ENCODE measurements at places on chromosomes 12 and 14.

DNA sequence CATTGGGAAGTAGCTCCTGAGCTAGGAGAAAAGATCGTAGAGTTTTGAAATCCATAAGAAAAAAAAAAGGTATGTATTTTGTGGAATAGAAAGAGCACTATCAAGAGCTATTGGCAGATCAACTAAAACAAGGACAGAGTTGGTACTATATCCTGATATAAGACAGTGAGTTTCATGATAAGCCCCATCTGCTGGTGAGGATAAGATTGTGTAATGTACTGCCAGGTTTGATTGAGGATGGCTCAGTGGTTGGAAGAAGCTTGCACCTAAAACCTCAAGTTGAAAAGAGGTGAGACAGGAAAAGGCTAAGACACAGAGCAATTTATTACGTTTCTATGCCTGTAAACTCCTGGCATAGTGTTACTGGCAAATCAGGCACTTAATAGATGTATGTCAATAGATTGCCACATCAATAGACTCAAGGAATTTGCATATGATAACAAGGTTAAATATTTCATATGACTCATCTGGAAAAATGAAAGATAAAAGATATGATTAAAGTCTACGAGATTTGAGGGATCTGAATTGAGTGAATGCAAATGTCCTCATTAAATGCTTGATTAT lies 525.6 kb downstream of the FLRT2 start:
- DNase-seq = no peak

GRCh38 chr14:104689881-104690711 lies 678 bp downstream of the INF2 start:
- no peak for DNase-seq

DNA sequence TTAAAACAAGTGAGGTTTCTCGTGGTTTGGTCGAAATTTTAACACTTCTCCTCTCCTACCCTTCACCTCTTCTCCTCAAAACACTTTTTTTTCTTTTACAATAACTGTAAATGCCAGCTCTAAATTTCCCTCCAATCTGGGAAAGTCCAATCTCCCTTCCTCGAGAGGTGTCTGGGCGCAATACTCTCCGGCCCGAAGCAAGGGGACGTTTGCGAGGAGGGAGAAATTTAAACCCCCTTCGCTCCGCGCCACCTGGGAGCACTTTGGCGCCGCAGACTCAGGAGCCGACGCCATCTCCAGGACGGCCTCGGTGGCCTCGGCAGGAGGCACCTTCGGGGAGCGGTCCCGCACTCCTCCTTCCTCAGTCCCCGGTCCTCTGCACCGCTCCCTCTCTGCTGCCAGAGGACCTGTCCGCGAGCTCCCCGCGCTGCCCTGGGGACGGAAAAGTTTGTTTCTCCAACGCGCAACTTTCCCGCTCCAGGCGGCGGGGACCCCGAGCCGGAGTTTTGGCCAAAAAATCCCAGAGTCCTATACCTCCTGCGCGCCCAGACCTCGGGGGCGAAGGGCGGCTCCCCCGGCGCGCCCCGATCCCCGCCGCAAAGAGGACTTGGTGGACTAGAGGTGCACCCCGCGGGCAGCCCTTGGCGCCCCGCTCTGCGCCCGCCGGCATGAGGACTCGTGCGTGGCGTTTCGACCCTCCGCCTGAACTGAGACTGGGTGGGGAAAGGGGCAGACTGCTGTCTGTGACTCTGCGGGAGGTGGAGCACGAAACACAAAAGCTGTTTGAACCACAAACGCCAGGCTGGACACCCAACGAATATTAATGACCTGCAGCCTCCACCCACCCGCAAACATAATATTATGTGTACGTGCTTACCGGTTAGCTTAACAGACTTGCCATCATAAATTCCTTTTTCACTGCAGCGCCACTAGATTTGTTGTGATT lies 95.2 kb upstream of the HMGA2 start:
- no peak for DNase-seq

- no peak for DNase-seq
These were observed 7.9 kb downstream of the DYNC1H1 start for GRCh38 chr14:101972126-101972866.

- no peak for DNase-seq
These were observed 18.2 kb upstream of the STRAP start for GRCh38 chr12:15863984-15864383.

DNA sequence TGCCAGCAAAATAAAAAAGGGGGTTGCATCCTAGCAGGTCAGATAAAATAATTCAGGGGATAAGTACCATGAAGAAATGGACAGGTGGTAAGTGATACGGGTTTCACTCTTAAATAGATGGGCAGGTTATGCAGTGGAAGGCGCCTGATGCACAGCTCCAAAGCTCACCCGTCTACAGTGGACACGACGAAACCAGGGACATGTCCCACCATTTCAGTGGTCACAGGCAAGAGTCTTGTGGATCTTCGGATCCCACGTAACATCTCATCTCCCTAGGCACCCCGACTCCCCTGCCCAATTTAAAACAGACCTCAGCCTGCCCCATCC lies 60.5 kb downstream of the DDX51 start:
- DNase-seq = no peak

DNA sequence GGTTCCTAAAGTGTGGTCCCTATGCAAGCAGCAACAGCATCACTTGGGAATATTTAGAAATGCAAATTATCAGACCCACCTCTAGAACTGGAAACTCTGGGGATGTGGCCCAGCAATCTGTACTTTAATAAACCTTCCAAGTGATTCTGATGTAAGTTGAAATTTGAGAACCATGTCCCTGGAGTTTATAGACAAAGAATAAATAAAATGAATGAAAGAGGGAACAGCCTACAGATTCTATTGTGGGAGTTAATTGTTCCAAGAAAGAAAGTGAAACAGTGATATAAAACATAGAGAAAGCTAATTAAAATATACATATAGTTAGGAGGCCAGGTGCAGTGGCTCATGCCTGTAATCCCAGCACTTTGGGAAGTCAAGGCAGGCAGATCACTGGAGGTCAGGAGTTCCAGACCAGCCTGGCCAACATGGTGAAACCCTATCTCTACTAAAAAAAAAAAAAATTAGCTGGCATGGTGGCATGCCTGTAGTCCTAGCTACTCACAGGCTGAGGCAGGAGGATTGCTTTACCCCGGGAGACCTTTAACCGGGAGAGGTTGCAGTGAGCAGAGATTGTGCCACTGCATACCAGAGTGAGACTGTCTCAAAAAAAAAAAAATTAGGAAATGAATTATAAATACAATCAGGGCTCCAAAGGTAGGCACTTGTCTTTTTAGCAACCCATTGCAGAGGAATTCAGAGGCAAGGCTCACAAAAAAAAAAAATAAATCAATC lies 507.5 kb downstream of the NAV3 start:
- no peak for DNase-seq

- DNase-seq = no peak
These were observed 24.0 kb downstream of the TTC9 start for GRCh38 chr14:70665448-70666360.

DNA sequence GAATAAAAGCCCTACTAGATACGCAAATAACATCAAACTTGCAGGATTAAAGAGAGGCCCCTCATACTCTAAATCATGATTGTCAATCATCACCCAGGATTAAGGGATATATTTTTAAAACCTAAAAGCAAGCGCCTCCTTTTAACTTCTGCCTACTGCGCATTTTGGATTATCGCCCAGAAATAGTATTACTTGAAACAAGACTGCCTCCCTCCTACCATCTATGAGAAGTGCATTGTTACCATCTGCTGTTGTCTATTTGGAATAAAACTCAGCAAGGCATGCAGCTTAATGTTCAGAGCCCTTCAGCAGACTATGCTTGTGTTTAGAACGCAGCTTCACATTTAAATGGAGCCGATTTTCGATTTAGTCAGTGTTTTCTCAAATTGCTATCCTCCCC lies 79.6 kb downstream of the EXOC5 start:
- no peak for DNase-seq

DNA sequence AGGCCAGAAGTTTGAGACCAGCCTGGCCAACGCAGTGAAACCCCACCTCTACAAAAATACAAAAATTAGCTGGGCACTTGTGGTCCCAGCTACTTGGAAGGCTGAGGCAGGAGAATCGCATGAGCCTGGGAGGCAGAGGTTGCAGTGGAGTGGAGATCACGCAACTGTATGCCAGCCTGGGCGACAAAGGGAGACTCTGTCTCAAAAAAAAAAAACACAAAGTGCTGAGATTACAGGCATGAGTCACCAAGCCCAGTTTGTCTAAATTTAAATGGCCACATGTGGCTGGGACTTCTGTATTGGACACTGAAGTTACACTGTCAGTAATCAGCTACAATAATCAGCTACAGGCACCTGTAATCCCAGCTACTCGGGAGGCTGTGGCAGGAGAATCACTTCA lies 100.9 kb upstream of the AEBP2 start:
- DNase-seq = no peak

GRCh38 chr14:77064521-77065178 lies 33.4 kb upstream of the CIPC start:
- no peak for DNase-seq

- DNase-seq = no peak
These were observed 35.8 kb upstream of the RNU6-7 start for GRCh38 chr14:32166029-32166428.

GRCh38 chr14:90659156-90659555 lies 157.1 kb downstream of the TTC7B start:
- DNase-seq = no peak

GRCh38 chr12:48034835-48035805 lies 30.8 kb upstream of the COL2A1 start:
- DNase-seq = no peak

DNA sequence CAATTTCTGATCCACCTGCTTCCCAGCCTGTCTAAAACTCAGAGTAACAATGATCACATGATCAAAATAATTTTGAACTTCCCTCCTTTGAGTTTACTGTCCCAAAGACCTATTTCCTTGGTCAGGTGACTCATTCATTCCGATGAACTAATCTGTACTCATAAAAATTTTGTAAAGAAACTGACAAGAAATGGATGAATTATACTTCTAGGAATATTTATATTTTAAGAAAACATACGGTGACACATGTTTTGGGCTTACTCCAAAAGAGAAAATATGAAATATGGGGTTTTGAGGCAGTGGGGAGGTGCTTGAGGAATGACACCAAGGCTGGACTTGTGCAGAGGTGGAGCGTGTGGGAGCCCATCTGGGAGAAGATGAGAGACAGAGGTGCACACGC lies 42.0 kb downstream of the GUCY2C start:
- DNase-seq = no peak

DNA sequence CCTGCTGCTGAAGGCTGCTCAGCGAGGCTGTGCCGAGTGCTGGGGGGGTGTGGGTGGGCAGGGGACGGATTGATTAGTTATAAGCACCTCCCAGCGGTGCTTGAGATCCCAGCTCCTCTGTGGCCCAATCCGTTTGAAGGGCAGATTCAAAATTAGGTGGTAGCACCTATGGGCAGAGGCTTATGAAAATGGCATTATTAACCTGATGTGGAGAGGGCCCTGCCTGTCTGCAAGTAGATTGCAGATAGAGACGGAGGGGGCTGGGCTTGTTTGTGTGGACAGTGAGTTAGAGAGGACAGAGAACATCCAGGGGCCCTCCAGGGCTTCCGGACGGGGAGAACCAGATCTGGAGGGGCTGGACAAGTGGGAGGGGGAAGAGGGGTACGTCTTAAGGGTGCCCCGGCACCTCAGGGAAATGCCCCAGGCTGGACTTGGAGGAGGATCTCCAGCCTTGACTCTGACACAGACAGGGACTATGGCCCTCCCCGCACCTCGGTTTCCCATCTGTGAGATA lies at the start of gene RTL1:
Gene RTL1 (minus strand): TSS at position 51 of the 514 bp plus-strand sequence. CDS start 18,934 bp downstream, outside the sequence.
- DNase-seq = no peak

DNA sequence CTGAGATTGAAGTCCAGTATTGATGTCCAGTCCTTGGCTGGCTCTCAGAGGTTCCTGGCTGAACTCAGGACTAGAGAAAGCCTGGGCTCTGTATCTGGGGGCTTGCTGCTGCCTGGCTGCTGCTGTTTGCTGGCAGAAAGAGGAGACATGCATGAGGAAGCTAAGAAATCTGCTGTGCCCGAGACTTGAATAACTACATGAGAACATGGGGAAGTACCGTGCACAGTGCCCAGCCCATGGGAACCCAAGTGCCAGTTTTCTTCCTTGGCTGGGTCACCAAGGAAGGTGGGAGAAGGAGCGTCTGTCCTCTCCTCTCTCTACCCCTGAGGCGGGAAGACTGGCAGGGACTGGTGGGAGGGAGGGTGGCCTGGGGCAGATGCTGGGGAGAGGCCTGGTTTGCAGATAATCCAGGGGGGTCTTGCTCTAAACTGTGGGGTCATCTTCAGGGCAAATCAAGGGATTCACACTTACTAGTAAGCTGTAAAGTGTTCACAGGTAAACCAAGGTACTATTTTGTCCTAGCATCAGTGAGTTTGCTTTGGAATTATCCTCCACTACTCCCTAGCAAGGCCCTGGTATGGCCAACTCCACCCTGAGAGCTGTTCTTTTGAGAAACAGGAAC lies 13.8 kb upstream of the ZFP36L1 start:
- no peak for DNase-seq

GRCh38 chr14:102500158-102500662 lies 9.4 kb downstream of the ANKRD9 start:
- no peak for DNase-seq

Data from stimulated activated CD4-positive, alpha-beta T cell treated with anti-CD3 and anti-CD28 coated beads, Interleukin-12 subunit alpha, Interleukin-12 subunit beta, amount 100 ng/mL, for 48 hours (primary cell).